ENCODE measurements at places on chromosomes 6 and 20.

- DNase-seq, result no peak
Observed at GRCh38 chr20:48612335-48612734, 215.5 kb downstream of the PREX1 start.

GRCh38 chr6:136803608-136804007 lies 11.3 kb upstream of the MAP3K5 start:
- no peak for DNase-seq

- no peak for DNase-seq
Observed at GRCh38 chr20:48338717-48339116, 489.1 kb downstream of the PREX1 start.

DNA sequence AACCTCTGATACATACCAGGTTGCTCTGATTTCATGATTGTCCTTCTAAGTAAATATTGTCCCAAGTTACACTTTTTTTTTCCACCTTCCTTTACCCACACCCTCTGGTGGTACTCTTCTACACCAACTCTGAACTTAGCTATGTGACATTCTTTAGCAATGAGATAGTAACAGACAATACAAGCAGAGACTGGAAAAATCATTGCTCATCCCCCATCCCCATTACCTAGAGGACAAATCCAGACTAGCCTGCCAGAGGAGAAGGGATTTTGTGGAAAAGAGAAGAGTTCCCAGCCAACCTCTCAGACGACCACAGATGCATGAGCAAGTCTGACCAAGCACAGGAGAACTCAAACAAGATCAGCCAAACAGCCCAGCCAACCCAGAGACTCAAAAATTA lies 32.8 kb upstream of the TFAP2B start:
- DNase-seq, result no peak
